Progenitor cell of endocrine pancreas (in vitro differentiated cells): ENCODE measurements at places on chromosomes 5 and 9.

DNA sequence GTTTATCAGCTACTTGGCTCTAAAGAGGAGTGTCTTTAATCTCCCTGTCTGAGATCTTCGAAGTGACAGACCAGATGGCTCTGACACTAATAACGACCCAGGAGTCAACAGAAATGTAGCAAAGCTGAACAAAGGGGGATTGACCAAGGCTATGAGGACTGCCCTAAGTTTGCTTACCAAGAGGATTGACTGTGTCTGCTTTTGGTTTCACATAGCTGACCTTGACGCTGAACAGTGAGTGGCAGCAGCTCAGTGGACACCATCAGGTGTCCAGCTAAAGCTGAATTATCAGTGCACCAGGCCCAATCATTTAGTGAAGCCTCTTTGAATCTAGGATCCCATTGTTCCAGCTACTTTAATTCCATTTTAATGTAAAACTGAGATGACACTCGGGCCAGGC lies 262.6 kb downstream of the COX7C start:
- H3K27me3 ChIP-seq = no peaks in the 10 kb centered on the region
- H3K4me1 ChIP-seq = peaks cover 14% of the 10 kb centered on the region
- no peaks in the 10 kb centered on the region for H3K36me3 ChIP-seq
- H3K4me3 ChIP-seq = no peak overlapping the region

GRCh38 chr9:107653263-107653821 lies 163.8 kb upstream of the KLF4 start:
- no peak overlapping the region for H3K27ac ChIP-seq
- H3K27me3 ChIP-seq = peaks cover 82% of the 10 kb centered on the region
- no peaks in the 10 kb centered on the region for H3K36me3 ChIP-seq
- DNase-seq = no peak

GRCh38 chr5:82719368-82719767 lies 357.8 kb downstream of the TMEM167A start:
- no peaks in the 10 kb centered on the region for H3K27me3 ChIP-seq
- H3K36me3 ChIP-seq = no peaks in the 10 kb centered on the region
- DNase-seq = no peak
- peaks cover 2% of the 10 kb centered on the region for H3K4me1 ChIP-seq
- H3K4me3 ChIP-seq = no peak overlapping the region

DNA sequence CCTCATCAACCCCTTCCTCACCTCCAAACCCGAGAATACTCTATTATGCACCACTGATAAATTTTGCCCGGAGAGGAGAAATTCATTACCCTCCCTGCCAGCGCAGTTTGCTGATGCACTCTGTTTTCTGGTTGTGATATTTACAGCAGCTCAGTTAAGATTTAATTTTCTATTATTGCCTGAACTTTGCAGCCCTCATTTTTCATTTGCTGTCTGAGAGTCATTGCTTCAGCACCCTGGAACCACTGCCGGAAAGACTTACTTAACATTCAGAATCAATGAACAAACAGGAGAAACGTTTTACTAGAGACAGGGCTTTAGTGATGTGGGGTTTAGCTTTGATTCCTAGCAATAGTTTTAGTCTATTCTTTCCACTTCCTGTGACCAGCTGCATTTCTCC lies 56.7 kb upstream of the MAMDC2 start:
- DNase-seq = no peak
- H3K4me1 ChIP-seq = peaks cover 15% of the 10 kb centered on the region
- no peak overlapping the region for H3K4me3 ChIP-seq

- peaks cover 2% of the 10 kb centered on the region for H3K27me3 ChIP-seq
- no peak overlapping the region for H3K4me3 ChIP-seq
- peaks cover 16% of the 10 kb centered on the region for H3K36me3 ChIP-seq
- peaks cover 6% of the 10 kb centered on the region for H3K4me1 ChIP-seq
Measured at GRCh38 chr5:177439518-177440053, 7.0 kb upstream of the PRR7 start.

- no peaks in the 10 kb centered on the region for H3K36me3 ChIP-seq
- no peak for DNase-seq
- no peaks in the 10 kb centered on the region for H3K4me1 ChIP-seq
Measured at GRCh38 chr9:107046692-107047091, 183.7 kb downstream of the ZNF462 start.

DNA sequence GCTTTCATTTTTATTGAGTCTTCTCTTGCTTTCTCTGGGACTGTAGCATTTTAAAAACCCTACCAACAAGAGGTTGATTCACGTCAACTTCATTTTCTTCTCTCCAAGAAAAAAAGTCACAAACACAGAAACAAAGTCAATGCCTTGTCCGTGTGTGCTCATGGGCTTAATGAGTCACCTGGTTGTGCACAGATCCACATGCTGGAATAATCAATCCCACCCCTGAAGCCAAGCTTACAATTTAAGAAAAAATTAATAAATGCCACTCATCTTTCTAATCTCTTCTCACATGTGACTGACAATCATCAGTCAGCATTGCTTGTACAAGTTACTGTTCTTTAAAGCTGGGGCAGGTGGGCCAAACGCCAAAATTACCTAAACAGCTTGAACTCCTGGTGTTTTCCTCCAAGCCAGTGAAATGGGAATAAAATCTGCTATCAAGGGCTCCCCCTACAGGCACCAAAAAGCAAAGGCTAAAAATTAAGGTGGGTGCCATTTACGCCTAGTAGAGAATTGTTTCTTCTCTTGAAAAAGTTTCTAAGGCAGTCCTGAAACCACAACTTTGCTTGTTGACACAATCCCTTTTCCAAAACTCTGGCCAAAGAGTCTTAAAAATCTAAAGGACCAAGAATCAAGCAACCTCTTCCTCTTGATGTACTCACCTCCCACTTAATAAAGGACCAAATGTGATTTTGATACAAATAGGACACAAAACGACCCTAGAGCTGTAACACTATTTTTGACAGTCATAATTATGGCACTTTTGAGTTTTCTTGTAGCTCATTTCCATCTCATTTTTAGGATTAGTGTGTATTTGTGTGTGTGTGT lies 21.3 kb downstream of the TRMO start:
- H3K36me3 ChIP-seq = peaks cover 5% of the 10 kb centered on the region
- H3K27ac ChIP-seq = no peak overlapping the region
- no peak for DNase-seq
- H3K4me1 ChIP-seq = no peaks in the 10 kb centered on the region

- H3K4me3 ChIP-seq = no peak overlapping the region
- no peaks in the 10 kb centered on the region for H3K27me3 ChIP-seq
- H3K4me1 ChIP-seq = peaks cover 4% of the 10 kb centered on the region
- no peak for DNase-seq
Measured at GRCh38 chr9:8095672-8096086, 296.1 kb upstream of the DMAC1 start.

DNA sequence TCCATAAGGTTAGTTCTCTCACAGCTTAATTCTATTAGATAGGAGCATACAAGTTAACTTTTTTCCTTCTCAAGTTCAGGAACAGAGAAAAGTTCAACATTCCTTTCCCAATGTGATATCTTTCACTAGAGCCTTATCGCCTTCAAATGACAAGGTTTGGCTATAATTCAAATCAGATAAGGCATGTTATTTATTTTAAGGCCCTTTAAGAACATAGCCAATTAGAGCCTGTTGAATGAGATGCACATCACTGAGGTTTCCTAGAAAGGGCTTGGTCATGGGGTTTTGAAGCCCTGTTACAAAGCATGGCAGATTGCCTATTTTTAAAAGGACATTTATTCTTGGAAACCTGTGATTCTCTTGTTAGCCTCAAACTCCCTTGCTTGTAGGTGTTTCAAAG lies 123.4 kb downstream of the BASP1 start:
- no peak overlapping the region for H3K4me3 ChIP-seq
- H3K27ac ChIP-seq = no peak overlapping the region
- H3K36me3 ChIP-seq = peaks cover 1% of the 10 kb centered on the region
- peaks cover 11% of the 10 kb centered on the region for H3K4me1 ChIP-seq

GRCh38 chr9:96033896-96034295 lies 158.4 kb downstream of the ERCC6L2 start:
- no peaks in the 10 kb centered on the region for H3K4me1 ChIP-seq
- DNase-seq = no peak
- no peak overlapping the region for H3K27ac ChIP-seq
- peaks cover 2% of the 10 kb centered on the region for H3K36me3 ChIP-seq

- DNase-seq = no peak
- H3K27me3 ChIP-seq = no peaks in the 10 kb centered on the region
- no peak overlapping the region for H3K27ac ChIP-seq
- H3K36me3 ChIP-seq = no peaks in the 10 kb centered on the region
Measured at GRCh38 chr5:124459984-124460383, 286.5 kb downstream of the ZNF608 start.

GRCh38 chr5:147381555-147381954 lies 128.3 kb downstream of the DPYSL3 start:
- no peak overlapping the region for H3K27ac ChIP-seq
- no peak for DNase-seq
- H3K4me1 ChIP-seq = peaks cover 5% of the 10 kb centered on the region
- H3K4me3 ChIP-seq = no peak overlapping the region
- no peaks in the 10 kb centered on the region for H3K36me3 ChIP-seq
- no peaks in the 10 kb centered on the region for H3K27me3 ChIP-seq

- DNase-seq = no peak
- no peaks in the 10 kb centered on the region for H3K36me3 ChIP-seq
- H3K4me3 ChIP-seq = no peak overlapping the region
- H3K27ac ChIP-seq = no peak overlapping the region
- H3K27me3 ChIP-seq = peaks cover 12% of the 10 kb centered on the region
Measured at GRCh38 chr9:90053027-90053426, 448.2 kb downstream of the GADD45G start.

DNA sequence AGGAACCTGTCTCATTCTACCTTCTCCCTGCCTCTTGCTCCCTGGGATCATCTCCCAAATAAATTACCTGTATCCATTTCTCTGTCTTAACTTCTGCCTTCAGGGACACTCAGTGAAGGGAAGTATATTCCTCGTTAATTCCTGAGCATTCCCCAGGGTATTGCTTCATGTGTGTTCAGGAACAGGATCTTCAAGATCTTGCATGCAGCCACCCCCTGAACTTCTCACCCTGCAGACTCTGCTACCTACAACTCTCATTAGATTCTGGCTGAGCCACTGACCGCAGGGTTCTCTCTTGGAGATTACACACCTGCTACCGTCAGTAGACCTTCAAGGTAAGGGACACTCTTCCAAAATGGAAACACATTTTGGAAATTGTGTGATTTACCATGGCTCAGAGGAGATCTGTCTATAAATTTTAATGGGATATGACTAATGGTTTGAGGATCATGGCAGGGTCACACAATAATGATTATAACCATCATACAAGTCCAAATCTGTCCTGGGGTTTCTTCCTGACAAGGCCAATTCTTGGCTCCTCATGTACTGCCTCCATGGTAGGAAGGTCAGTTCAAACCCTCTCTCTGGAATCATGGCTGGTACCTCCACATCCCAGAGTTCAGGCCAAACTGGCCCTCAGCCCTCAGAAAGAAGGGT lies 38.9 kb upstream of the UGCG start:
- H3K4me1 ChIP-seq = no peaks in the 10 kb centered on the region
- no peak overlapping the region for H3K27ac ChIP-seq
- no peak for DNase-seq
- H3K27me3 ChIP-seq = no peaks in the 10 kb centered on the region
- H3K4me3 ChIP-seq = no peak overlapping the region
- no peaks in the 10 kb centered on the region for H3K36me3 ChIP-seq

- no peak overlapping the region for H3K4me3 ChIP-seq
- no peak overlapping the region for H3K27ac ChIP-seq
- H3K36me3 ChIP-seq = peaks cover 7% of the 10 kb centered on the region
- no peaks in the 10 kb centered on the region for H3K27me3 ChIP-seq
- H3K4me1 ChIP-seq = peaks cover 16% of the 10 kb centered on the region
Measured at GRCh38 chr9:91210318-91210717, 151.4 kb downstream of the AUH start.

DNA sequence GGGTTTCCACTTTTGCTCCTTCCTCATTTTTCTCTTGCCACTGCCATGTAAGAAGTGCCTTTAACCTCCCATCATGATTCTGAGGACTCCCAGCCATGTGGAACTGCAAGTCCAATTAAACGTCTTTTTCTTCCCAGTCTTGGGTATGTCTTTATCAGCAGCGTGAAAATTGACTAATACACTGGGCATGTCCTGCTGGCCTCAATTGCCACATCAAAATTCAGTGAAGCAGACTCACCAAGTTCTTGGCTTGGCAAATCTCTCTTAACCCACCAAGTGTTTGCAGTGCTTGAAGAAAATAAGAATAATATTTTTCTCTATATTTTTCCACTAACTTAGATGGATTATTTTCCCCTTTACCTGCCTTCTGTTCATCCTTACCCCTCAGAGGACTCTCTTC lies 212.0 kb downstream of the BRINP1 start:
- DNase-seq = no peak
- H3K4me1 ChIP-seq = peaks cover 1% of the 10 kb centered on the region
- H3K27ac ChIP-seq = no peak overlapping the region
- H3K27me3 ChIP-seq = no peaks in the 10 kb centered on the region
- H3K36me3 ChIP-seq = no peaks in the 10 kb centered on the region

- peaks cover 72% of the 10 kb centered on the region for H3K27me3 ChIP-seq
- H3K27ac ChIP-seq = peak overlapping the region; percentile 94
- peaks cover 2% of the 10 kb centered on the region for H3K4me1 ChIP-seq
- DNase-seq = no peak
Measured at GRCh38 chr9:2620919-2621721, 467 bp upstream of the VLDLR start.

GRCh38 chr5:80382488-80382887 lies 25.4 kb upstream of the ZFYVE16 start:
- no peaks in the 10 kb centered on the region for H3K4me1 ChIP-seq
- DNase-seq = no peak
- no peak overlapping the region for H3K4me3 ChIP-seq

GRCh38 chr9:80437091-80437640 lies 865.4 kb downstream of the TLE4 start:
- DNase-seq = no peak
- H3K27me3 ChIP-seq = no peaks in the 10 kb centered on the region
- no peaks in the 10 kb centered on the region for H3K36me3 ChIP-seq
- no peak overlapping the region for H3K4me3 ChIP-seq
- no peak overlapping the region for H3K27ac ChIP-seq

DNA sequence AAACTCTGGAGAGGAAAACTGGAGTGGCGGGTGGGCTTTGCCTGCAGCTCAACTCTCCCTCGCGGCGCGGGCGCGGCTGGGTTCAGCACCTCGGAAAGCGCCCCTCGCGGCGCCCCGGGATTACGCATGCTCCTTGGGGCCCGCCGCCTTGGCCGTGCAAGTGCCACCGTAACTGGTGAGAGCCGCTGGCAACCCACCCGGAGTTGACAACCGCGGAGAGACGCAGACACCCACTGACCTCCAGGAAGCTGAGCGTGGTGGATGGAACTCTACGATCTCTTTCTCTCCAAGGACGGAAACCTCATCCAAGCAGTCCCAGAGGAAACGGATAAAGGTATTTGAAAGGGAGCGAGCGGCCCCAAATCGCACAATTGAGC lies 194 bp upstream of the RXFP3 start:
- H3K4me1 ChIP-seq = no peaks in the 10 kb centered on the region
- peak overlapping the region; percentile 74 for H3K4me3 ChIP-seq
- no peak overlapping the region for H3K27ac ChIP-seq
- peak; percentile 88 for DNase-seq

DNA sequence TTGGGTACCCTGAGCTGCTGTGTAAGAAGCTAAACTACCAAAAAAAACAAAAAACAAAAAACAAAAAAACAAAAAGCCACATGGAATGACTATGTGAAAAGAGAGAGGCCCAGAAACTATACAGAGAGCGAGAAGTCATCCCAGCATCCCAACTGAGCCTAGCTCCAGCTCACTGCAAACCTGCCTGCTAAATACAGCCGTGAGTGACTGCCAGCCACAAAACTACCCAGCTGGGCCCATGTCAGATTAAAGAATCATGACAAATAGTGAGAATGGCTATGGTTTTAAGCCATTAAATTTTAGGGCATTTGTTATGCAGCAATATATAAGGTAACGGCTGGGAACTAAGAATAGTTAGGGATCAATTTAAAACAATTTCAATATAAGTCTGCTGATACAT lies 335.1 kb upstream of the PDE4D start:
- no peak overlapping the region for H3K4me3 ChIP-seq
- no peak overlapping the region for H3K27ac ChIP-seq
- H3K27me3 ChIP-seq = no peaks in the 10 kb centered on the region
- no peak for DNase-seq
- no peaks in the 10 kb centered on the region for H3K36me3 ChIP-seq
- no peaks in the 10 kb centered on the region for H3K4me1 ChIP-seq
